ENCODE measurements at places on chromosomes 11 and 22.

DNA sequence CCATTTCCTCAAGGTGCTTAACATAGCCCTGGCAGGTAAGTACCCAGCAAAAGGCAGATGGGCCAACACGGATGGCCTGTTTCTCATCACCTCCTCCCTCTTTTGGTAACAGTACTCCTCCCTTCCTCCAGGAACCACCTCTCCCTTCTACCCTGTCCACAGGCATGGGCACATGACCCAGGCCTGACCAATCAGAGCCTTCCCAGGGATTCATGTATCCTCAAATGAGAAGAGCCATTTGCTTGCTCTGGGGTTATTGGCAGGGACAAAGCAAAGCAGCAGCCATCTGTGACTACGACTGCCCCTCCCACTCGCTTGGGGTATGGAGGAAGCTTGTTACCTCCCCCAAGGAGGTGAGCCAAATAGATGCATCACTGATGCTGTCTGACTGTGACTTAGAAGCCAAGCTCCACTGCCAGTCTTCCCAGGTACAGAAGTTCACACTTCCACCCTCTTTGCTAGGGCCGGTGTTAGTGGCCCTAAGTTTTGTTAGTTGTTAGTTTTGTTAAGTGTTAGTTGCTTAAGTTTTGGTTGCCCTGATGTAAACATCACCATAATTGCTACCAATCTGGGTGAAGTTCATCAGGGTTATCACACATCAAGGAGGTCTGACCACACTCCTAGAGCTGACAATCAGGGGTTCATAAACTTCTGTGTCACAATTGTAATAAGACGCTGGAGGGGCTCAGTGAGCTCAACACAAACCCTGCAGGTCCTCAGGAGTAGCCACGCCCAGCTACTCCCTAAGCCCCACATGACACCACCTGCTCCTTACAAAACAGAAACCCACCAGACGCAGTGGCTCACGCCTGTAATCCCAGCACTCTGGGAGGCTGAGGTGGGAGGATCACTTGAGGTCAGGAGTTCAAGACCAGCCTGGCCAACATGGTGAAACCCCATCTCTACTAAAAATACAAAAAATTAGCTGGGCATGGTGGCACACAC is 57.3 kb downstream of the ARFGAP3 start:
- H3K27me3 ChIP-seq: no peaks in the 10 kb centered on the region
- H3K27ac ChIP-seq: no peak overlapping the region
- H3K36me3 ChIP-seq: peaks cover 4% of the 10 kb centered on the region
- H3K4me1 ChIP-seq: peaks cover 7% of the 10 kb centered on the region
- DNase-seq: no peak
- no peak overlapping the region for H3K4me3 ChIP-seq

DNA sequence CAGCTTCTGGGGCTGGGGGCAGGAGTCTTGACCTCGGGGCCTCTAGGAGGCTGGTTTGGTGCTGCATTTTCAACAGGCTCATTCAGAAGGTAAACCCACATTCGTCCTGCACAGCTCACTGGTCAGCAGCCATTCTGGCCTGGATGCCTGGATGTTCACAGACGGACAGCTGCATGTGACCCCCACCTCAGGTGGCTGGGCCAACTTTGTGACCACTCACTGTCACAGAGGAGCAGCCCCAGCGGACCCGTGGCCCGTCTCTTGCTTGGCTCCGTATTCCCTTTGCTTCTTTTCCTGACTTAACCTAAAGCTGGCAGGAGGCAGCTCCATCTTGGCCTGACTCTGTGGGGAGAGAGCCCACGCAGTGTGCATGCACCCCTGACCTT is 8.2 kb downstream of the DGCR8 start:
- H3K36me3 ChIP-seq: peaks cover 15% of the 10 kb centered on the region
- no peaks in the 10 kb centered on the region for H3K27me3 ChIP-seq
- no peak overlapping the region for H3K27ac ChIP-seq
- DNase-seq: no peak
- H3K4me1 ChIP-seq: peaks cover 34% of the 10 kb centered on the region
- H3K4me3 ChIP-seq: no peak overlapping the region

DNA sequence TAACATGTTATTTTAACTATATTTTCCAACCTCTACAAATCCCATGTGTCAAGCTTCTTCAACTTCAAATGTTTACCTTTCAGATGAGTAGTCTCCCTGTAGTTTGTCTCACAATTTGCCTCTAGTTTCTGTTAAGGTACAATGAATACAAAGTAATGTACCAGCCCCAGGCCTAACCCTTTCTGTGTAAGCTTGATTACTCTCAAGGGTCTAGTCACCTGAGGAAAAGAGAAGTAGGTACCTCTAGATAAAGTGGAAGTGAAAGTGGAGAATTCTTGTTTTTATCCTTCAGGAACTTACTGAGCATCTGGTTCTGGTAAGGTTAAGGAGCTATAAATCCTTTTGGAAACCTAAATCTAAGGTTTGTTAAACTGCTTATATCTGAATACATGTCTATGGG is at the start of gene OR51A7:
TSS of gene OR51A7 (plus strand) at position 300 of the 400 bp plus-strand sequence. CDS start 3,587 bp downstream, outside the sequence.
- H3K27me3 ChIP-seq: peaks cover 7% of the 10 kb centered on the region
- H3K36me3 ChIP-seq: no peaks in the 10 kb centered on the region
- no peak for DNase-seq
- no peak within 1 kb of the TSS for H3K27ac ChIP-seq
- H3K4me1 ChIP-seq: no peaks in the 10 kb centered on the region

GRCh38 chr22:37177221-37177620 is 10.8 kb downstream of the C1QTNF6 start:
- no peak for DNase-seq
- H3K27ac ChIP-seq: peak overlapping the region; percentile 32
- H3K36me3 ChIP-seq: peaks cover 9% of the 10 kb centered on the region
- no peak overlapping the region for H3K4me3 ChIP-seq
- peaks cover 12% of the 10 kb centered on the region for H3K4me1 ChIP-seq

DNA sequence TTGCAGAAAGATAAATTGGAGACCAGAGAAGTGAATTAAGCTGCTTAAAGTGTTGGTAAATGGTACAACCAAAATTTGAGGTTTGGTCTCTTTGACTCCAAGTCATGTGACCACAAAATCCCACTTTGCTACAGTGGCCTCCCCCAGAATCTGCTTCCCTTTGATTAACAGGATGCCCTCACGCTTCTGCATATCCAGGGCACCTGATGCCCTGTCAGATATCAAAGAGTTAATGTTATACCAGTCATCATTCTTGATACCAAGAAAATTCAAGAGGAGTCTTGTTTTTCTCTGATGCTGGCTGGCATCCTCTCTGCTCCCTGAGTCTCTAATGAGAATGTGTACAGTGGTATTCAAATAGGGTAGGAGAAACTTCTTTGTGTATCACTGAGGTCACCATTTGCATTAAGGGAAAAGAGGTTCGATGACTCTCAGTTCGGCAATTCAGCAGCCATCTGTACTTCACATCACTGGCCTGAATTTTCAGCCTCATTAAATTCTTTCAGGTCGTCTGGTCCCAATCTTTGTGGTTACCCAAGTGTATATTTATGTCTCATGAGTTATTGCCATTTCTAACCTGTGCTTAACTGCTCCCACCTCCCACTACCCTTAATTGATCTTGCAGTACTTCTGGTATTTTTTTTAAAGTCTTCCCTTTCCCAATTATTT is 73.9 kb downstream of the BDNF start:
- no peaks in the 10 kb centered on the region for H3K36me3 ChIP-seq
- H3K27me3 ChIP-seq: no peaks in the 10 kb centered on the region
- no peak for DNase-seq
- H3K4me1 ChIP-seq: no peaks in the 10 kb centered on the region
- H3K4me3 ChIP-seq: no peak overlapping the region
- no peak overlapping the region for H3K27ac ChIP-seq

All from T-helper 17 cell (primary cell).